Anterior cingulate cortex (tissue), 58 donors: ENCODE measurements at places on chromosomes 12 and 14.

DNA sequence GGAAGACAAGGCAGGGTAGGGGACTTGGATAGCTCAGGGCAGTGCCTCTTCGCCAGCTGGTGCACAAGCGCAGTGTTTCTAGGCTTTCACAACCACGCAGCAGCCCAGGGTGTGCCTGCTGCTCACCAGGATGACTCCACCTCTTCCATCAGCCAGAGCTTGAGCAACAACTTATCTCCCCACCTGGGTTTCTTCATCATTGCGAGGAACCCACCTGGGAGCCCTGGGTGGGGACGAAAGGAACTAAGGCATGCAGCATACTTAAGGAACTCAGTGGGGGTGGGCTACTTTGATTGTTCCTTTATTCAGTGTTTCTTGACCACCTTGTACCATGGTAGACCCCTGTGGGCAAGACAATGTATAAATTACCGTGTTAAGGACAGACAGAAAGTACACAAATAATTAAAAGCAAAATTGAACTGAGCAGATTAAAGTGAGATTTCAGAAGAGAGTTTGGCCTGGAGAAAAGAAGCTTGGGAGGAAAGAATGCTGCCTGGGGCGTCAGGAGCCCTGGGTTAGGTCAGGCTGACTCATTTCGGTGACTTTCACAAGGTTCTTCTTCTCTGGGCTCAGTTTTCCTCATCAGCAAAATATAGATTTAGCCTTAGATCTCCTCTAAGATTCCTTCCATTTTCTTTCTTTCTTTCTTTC, 22.9 kb downstream of the KRT18 start:
- DNase-seq = no peak

- DNase-seq = no peak
Measured at GRCh38 chr12:26963413-26963812, 25.1 kb downstream of the FGFR1OP2 start.

- DNase-seq = no peak
Measured at GRCh38 chr14:105280525-105280924, 20.3 kb downstream of the BRF1 start.

GRCh38 chr12:22792138-22792537, 167.2 kb downstream of the ETNK1 start:
- DNase-seq = no peak

- no peak for DNase-seq
Measured at GRCh38 chr12:24705741-24706358, 243.1 kb downstream of the BCAT1 start.

DNA sequence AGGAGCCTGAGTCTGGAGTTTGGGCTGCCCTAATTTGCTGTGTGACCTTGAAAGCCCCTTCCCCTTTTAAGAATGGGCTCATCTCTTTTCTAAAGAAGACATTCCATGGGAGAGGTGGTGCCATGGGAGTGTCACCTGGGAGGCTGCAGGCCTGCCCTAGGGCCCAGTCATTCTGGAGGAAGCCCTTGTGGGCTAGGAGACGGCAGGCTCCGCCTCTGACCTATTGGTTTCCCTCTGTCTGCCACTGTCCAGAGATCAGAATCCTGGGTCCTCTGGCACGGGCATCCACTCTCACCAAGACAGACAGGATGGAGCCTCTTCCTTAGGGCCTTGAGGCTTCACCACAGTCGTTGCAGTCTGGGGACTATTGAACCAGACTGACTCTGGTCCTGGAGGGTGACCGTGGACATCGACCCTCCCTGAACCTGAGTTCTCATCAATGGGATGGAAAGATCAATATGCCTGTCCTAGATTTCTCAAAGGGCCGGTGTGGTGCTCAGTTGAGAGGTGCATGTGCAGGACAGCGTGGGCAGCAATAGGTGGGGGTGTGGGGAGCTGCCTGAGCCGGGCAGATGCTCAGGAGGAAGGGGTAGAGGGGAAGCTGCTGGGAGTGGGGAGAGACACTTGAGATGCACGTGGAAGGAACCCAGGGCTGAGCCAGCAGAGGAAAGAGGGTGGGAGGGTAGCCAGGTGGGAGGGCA, 12.2 kb upstream of the CLMN start:
- no peak for DNase-seq

DNA sequence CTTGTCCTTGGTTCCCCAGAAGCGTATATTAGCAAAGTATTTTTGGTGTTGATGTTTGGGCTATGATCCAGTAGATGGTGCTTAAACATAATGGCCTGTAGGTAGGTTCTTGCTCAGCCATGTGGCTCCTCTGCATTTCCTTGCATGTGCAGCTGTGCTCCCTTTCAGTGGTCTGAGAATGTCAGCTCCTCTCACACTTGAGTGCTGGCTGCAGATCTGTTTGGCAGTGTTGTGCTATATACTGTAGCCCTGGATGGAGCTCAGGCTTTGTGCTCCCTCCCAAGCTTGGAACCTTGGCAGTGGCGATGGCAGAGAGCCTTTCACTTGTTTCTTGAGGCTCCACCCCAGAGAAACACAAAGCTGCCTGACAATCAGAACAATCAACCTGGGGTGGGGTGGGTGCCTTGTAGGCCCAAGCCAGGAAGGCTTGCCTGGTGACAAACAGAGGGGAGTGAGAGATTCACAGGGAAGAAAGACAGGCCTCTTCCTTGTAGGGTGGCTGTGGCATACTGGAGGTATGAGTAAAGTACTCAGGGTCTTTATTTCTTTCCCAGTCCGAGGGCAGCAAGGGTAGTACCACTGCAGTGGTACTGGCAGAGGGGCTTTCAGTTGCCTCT, 255.3 kb downstream of the RAD51B start:
- DNase-seq = no peak

DNA sequence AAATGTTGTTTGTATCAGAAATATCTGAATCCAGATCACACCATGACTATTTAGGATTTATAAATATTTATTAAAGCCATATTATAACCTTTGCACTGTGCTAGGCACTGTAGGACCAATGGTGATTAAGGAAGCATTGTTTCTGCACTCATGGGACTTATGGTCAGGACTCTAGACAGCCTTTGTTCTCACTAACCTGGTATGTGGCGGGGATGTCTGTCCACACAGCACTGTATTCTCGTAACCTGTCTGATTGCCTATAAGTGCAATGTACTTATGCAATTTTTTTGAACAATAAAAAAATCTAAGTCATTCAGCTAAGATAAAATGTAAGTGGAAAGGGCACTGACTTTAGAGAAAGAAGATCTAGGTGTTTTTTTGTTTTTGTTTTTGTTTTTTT, 6.7 kb upstream of the SSPN start:
- DNase-seq = no peak
